ENCODE measurements at places on chromosomes 4 and X.

DNA sequence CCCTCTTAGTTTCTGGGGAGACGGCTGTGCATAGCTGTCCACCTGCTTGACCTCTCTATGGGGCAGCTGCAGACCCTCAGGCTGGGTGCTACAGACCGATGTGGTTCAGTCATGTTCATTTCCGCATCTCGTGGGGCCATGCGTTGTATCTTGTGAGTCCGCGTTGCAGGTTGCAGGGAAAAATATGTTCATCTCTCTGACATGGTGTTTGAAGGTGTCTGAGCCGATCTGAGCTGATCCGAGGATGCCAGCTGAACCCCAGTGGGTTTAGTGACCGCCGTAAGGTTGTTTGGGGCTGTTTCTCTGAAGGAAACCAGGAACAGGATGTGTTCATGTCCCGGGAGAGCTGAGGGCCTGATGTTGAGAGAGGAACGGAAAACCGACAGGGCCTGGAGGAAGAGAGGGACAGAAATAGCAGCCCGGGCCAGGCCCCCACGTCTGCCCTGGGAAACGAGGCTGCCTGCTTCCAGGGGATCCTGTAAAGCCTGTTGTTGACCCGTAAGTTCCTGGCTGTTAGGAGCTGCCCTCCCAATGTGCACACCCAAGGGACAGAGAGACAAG lies 9.8 kb upstream of the P2RY8 start:
- no peak for DNase-seq

GRCh38 chr4:89294573-89295269 lies 12.9 kb downstream of the GPRIN3 start:
- no peak for DNase-seq

DNA sequence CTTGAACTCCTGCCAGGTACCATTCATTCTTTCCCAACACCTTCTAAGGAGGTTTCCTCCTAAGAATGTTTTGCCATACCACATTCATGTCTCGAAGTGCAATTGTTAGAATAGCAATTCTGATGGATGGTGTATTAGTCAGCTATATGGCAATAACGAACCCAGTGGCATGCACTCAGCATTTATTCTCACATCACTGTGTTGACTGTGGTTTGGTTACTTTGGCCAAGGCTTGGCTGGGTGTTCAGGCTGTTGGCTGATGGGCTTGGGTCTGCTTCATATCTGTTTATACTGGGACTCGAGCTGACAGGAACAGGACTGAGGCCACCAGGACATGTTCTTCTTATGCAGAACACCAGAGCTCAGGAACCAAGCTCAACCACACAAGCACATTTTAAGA lies 31.7 kb downstream of the PSAPL1 start:
- DNase-seq, result no peak

DNA sequence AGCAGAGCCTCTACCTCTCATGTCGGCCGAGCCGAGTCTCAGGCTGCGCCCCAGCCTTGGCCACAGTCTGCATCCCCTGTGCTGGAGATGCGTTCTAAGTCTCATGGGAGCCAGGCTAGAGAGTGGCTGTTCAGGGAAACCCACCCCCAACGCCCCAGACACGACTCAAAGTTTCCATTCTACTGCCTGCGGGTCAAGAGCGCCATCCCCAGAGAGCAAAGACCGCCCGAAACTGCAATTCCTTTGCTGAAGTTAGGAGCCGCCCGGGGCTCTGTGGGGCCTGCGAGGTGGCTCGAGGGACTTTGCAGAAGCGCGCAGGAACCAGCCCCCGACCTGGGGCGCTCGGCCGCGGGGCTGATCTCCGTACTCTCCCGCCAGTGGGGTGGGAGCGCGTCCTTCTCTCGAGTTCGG lies 10.0 kb upstream of the ELF4 start:
- DNase-seq, result no peak

DNA sequence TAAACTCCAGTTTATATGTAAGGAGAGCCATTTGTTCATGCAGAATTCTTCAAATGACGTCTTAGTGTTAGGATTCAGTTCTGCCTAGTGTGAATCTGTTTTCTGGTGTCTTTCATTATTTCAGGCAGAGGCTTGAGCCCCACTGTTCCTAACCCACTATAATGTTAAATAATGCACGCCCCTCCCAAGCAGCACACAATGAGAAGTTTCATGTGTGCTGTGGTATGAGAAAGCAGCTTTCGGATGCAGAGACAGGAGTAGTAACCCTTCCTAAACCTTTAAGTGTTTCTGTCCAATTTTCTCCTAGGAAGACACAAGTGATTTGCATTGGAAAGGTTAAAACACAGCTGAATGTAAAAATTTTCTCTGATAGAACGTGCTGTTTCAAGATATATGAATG lies 54.5 kb downstream of the TRIM2 start:
- no peak for DNase-seq

Measured in AG08396 (cell line).